ENCODE measurements at places on chromosomes 11 and 22.
A peak's percentile ranks its signal among the peaks of the same experiment; 100 is the strongest.

- no peak for DNase-seq
Observed at GRCh38 chr22:50076646-50077535, 8.3 kb downstream of the MLC1 start.

- DNase-seq: no peak
Observed at GRCh38 chr11:526192-526591, 9.2 kb downstream of the HRAS start.

- DNase-seq: no peak
Observed at GRCh38 chr11:130881475-130882137, 34.7 kb downstream of the SNX19 start.

- no peak for DNase-seq
Observed at GRCh38 chr11:72652873-72653630, 21.2 kb downstream of the PDE2A start.

DNA sequence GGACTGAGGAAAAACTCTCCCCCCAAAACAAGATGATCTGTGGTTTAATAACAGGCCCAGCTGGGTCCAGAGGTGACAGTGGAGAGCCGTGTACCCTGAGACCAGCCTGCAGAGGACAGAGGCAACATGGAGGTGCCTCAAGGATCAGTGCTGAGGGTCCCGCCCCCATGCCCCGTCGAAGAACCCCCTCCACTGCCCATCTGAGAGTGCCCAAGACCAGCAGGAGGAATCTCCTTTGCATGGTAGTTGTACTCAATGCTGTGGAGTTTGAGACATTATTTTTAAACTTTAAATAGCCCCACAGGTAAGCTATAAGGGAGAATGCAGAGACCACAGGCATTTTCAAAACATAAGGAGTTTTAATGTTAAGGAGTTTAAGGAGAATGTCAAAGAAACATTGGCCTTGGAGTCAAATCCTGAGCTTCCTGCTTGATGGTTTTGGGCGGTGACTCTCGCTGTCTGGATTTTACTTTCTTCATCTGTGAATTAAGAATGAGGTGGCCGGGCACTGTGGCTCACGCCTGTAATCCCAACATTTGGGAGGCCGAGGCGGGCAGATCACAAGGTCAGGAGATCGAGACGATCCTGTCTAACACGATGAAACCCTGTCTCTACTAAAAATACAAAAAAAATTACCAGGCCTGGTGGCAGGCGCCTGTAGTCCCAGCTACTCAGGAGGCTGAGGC, 6.8 kb downstream of the APOL1 start:
- DNase-seq: no peak

DNA sequence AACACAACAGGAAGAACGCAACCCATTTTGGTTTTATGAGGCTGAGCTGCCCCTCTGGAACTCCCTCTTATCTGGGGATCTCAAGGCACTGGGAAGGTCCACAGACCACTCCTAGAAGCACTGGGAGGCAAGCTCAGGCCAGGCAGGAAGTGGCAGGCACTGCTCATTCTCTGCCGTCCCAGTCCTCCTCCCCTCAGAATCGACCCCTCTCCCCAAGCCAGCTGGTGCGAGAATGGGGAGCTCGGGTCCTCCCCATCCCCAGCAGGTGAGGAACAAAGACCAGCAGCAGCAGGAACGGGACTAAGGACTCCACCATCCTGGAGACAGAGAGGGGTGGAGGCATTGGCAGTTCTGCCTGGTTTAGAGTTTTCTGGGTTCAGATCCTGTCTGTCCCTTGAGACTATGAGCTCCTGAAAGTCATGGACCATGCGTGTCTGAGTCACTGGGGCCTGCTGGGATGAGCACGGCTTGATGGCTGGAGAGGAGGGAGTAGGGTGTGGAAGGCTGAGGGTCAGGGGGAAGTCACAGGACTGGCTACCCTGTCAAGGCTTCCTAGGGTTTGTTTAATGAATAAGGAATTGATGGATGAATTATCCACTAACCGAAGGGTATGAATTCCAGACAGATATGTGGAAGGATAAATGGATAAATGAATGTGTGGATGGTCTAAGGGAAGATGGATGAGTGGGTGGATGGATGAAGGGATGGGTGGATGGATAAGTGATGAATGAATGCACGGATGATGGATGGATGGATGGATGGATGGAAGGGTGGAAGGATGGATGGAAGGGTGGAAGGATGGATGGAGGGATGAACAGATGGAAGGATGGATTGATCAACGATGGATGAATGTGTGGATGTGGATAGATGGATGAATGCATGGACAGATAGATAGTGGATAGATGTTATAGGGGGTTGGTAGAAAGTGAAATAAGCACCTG, 6.4 kb downstream of the MYEOV start:
- no peak for DNase-seq

- no peak for DNase-seq
Observed at GRCh38 chr11:127233998-127234397, 233.4 kb upstream of the KIRREL3 start.

DNA sequence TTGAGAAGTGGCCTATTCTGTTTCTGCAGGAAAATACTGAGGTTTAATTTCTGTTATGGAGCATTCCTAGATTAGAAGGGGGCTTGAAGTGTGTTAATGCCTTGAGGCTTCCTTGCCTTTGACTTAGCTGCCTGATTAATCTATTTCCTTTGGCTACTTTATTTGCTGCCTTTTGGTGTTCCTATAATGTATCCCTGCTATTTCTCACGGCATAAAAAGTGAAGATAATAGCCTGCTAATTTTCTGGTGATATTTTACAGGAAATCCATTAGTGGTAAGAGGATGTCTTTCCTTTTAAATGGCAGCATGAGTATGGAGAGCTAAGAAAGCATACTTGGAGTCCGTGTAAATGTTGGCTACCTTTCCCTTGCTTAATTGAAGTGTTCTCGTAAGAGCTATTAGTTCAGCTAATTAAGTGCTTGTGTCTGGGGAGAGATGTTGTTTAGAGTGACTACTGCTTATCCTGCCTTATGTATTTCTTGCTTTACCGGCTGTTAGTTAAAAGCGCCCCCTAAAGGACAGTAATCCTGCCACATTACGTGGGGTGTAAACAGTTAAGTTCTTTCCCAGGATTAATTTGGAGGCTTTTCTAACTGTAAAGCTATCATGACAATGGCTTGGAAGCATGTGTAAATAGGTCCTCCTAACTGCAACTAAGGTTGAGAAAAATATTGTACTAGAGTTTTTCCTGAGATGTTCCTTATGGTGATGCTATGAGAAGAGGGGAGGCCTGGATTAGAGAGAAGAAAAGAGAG, 45.6 kb downstream of the ZNF280B start:
- DNase-seq: no peak

- DNase-seq: no peak
Observed at GRCh38 chr11:33086017-33086416, 46.6 kb downstream of the TCP11L1 start.

DNA sequence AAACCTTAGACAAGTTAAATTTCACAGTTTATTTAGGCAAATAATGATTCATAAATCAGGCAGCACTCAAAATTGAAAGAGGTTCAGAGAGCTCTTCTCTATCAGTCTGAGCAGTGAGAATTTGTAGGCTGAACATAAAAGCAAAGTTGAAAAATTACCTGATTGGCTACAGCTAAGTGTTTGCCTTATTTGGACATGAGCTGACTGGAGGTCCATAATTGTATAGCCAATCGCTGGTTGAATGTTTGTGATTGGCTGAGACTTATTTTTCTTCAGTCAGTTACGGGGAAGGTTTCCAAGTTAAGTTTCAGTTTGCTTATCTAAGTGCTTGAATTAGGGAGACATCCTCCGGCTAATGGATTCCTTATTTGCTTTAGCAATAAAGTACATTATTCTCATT, 527.5 kb downstream of the CNTN5 start:
- DNase-seq: no peak

- DNase-seq: no peak
Observed at GRCh38 chr22:20526628-20527355, 19.4 kb downstream of the MED15 start.

DNA sequence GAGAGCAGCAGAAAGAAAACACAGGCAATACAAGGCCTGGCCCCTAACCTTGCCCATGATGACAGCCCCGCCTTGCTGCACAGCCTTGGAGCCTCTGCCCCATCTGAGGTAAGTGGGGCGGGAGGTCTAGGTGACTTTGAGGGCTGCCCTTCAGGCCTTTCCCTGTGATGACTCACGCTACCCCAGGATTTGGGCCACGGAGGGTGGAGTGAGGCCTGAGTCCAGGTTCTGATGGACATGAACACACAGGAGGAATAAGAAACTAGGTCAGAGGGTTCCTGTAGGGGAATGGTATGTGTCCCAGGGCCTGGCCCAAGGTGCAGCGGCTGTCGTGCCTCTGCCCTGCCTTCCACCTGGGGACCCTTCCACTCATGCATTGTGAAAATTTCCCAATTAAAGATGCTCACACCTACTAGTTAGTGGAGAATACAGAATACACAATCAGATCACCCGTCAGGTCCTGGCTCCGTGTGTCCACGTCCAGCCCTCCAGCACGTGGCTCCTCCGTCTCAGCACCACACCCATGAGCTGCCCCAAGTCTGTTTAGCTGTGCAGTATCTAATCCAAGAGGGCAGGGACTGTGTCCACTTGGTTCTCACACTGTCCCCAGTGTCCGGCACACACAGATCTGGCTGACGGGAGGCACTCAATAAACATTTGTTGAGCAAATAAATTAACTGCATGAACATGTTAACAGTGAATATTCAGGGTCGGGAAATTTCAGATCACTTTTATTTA, 111.0 kb downstream of the CHST1 start:
- DNase-seq: peak; percentile 36

DNA sequence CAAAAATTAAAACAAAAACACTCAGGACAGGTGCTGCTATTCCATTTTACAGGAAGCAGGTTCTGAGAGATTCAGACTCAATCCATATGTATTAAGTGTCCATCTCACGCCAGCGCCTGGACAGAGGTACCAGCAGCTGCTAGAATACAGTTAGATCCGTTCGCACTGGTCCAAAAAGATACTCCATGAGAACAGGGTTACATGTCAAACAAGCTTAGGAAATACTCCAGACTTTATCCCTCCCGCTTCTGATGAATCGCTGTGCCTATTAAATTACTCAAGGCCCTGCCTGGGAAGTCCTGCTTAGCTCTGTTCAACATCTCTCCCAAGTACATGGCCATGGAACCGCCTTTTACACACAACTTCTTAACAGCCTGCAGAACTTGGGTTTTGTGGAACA, 50.2 kb upstream of the SLC35C1 start:
- no peak for DNase-seq

DNA sequence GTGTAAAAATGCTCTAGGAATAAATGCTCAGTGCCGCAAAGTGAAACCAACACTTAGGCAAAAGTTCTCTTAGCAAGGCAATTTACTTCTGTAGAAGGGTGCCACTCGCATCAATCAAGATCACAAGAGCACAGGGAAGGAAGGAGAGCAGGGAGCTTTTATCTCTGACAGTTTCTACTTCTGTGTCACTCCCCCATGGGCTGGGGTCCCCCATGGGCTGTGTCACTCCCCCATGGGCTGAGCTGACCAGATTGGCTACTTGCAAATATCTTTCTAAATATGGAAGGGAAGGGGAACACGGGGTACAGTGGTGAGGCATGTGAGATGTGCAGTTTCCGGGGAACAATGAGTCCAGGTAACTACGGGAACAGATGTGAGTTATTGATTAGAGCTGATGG, 397 bp downstream of the OR52N2 start:
- DNase-seq: no peak
